ENCODE measurements at places on chromosomes 2 and 18.

DNA sequence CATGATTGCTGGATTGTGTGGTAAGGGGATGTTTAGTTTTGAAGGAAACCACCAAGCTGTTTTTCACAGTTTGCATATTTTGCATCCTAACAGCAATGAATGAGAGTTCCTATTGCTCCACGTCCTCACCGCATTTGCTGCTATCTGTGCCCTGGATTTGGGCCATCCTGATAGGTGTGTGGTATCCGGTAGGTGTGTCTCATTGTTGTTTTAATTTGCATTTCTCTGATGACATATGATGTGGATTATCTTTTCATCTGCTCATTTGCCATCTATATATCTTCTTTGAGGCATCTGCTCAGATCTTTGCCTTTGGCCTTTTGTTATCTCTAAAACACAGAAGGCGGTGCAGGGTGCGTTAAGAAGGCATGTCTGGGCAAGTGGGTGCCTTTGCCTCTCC is 73.3 kb downstream of the LONRF2 start:
- no peak overlapping the region for H3K27ac ChIP-seq
- no peaks in the 10 kb centered on the region for H3K4me1 ChIP-seq
- H3K27me3 ChIP-seq = no peaks in the 10 kb centered on the region
- H3K36me3 ChIP-seq = no peaks in the 10 kb centered on the region
- no peak overlapping the region for H3K4me3 ChIP-seq

GRCh38 chr2:216519154-216519762 is 20.6 kb downstream of the RPL37A start:
- no peaks in the 10 kb centered on the region for H3K27me3 ChIP-seq
- peak; percentile 64 for DNase-seq
- no peak overlapping the region for H3K4me3 ChIP-seq
- H3K36me3 ChIP-seq = peaks cover 4% of the 10 kb centered on the region

GRCh38 chr2:190177249-190178040 is 114.9 kb upstream of the MSTN start:
- no peaks in the 10 kb centered on the region for H3K27me3 ChIP-seq
- H3K27ac ChIP-seq = no peak overlapping the region
- H3K4me1 ChIP-seq = peaks cover 15% of the 10 kb centered on the region
- H3K36me3 ChIP-seq = no peaks in the 10 kb centered on the region
- peak overlapping the region; percentile 32 for H3K4me3 ChIP-seq

- H3K27ac ChIP-seq = no peak overlapping the region
- no peak overlapping the region for H3K4me3 ChIP-seq
- H3K4me1 ChIP-seq = peaks cover 16% of the 10 kb centered on the region
- H3K36me3 ChIP-seq = peaks cover 6% of the 10 kb centered on the region
- DNase-seq = no peak
Observed at GRCh38 chr18:36516258-36516657, 218.7 kb downstream of the FHOD3 start.

GRCh38 chr2:68185541-68186164 is 28.0 kb downstream of the PNO1 start:
- no peak overlapping the region for H3K27ac ChIP-seq
- peaks cover 2% of the 10 kb centered on the region for H3K4me1 ChIP-seq
- H3K36me3 ChIP-seq = peaks cover 7% of the 10 kb centered on the region
- no peaks in the 10 kb centered on the region for H3K27me3 ChIP-seq
- no peak overlapping the region for H3K4me3 ChIP-seq
- DNase-seq = peak; percentile 56

GRCh38 chr18:50373561-50374219 is 1.2 kb upstream of the SKA1 start:
- H3K4me3 ChIP-seq = peak overlapping the region; percentile 92
- H3K4me1 ChIP-seq = peaks cover 24% of the 10 kb centered on the region
- no peaks in the 10 kb centered on the region for H3K27me3 ChIP-seq
- H3K27ac ChIP-seq = no peak overlapping the region

DNA sequence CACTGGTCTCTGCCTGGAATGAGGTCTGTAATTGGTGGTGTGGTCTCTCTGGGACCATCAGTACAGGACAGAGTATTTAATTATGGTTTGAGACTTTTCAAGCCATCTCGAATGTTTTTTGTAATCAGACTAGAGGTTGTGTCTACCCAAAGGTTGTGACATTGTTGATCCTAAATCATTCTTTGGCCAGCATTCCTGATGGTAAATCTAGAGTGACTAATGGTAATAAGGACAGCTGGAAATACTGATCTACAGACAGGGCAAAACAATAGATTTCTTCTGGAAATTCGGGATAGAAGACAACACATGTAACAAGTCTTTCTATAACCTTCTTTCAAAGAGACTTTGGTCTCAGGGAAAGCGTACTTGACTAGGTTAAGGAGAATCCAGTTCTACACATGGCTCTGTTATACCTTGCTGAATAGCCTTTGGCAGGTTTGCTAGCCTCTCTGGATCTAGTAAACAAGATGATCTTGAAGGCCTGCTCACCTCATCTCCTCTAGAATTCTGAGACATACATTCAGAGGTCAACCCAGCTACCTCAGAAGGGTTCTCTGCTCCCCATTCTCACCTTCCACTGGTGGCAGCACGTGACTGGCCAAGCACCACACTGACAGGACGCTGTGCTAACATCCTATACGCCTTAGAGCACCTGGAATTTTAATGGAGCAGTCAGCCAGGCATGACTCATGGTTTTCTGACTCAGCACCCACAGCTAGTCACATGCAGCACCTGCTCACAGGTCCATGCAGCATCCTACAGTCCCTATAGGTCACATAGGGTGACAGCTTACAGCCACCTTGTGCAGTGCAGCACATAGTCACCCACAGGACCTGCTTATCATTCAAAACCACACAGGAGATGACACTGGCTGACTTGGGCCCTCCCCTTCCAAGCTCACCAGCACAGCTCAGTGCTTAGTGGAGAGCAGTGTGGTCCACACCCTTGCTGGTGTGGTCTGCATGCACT is 12.2 kb downstream of the PLB1 start:
- peaks cover 10% of the 10 kb centered on the region for H3K27me3 ChIP-seq
- peaks cover 2% of the 10 kb centered on the region for H3K36me3 ChIP-seq
- no peak for DNase-seq
- H3K4me1 ChIP-seq = no peaks in the 10 kb centered on the region

- DNase-seq = no peak
- H3K36me3 ChIP-seq = no peaks in the 10 kb centered on the region
- H3K4me3 ChIP-seq = no peak overlapping the region
- peaks cover 33% of the 10 kb centered on the region for H3K4me1 ChIP-seq
Observed at GRCh38 chr2:201909348-201909747, 103.0 kb downstream of the CDK15 start.

DNA sequence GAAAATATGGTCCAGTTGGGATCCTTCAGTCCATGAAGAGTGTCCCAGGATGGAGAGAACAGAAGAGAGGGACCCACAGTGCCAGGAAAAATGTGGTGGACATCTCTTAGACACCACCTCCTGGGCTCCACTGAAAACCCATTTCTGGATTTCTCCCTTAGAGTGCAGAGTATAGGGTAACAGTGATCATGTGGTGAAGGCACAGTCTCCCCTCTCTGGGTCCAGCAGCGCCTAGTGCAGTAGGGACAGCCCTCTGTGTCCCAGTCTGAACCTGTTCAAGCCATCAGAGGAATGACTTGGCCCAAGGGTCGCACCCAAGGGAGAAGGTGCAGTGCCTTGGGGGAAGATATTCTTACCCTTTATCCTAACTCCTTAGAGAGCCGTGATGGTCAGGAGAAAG is 30.1 kb downstream of the TET3 start:
- H3K36me3 ChIP-seq = no peaks in the 10 kb centered on the region
- no peak for DNase-seq
- no peaks in the 10 kb centered on the region for H3K27me3 ChIP-seq
- H3K4me3 ChIP-seq = no peak overlapping the region

DNA sequence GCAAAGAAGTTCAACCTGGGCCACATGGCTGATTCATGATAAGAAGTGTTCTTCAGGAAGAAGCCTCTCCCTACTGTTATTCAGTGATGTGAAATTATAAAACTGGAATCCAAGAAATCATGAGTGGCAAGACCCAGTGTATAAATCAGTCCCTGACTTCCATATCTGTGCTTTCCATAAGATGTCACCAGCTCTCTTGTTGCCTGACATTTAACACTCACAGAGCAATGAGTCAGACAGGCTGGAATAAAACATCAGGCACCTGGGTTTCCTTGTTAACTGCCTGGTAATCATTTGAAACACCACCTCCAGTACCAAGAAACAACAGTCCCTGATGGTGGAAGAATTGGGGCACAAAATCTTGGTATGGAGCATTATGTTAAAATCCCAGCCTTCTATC is 76.1 kb downstream of the SCG2 start:
- H3K4me3 ChIP-seq = no peak overlapping the region
- H3K36me3 ChIP-seq = peaks cover 8% of the 10 kb centered on the region
- no peak for DNase-seq
- H3K4me1 ChIP-seq = peaks cover 19% of the 10 kb centered on the region
- H3K27ac ChIP-seq = no peak overlapping the region

- peak; percentile 2 for DNase-seq
- no peaks in the 10 kb centered on the region for H3K27me3 ChIP-seq
- peaks cover 8% of the 10 kb centered on the region for H3K4me1 ChIP-seq
- no peaks in the 10 kb centered on the region for H3K36me3 ChIP-seq
Observed at GRCh38 chr2:113818382-113818951, 62.0 kb upstream of the SLC35F5 start.

DNA sequence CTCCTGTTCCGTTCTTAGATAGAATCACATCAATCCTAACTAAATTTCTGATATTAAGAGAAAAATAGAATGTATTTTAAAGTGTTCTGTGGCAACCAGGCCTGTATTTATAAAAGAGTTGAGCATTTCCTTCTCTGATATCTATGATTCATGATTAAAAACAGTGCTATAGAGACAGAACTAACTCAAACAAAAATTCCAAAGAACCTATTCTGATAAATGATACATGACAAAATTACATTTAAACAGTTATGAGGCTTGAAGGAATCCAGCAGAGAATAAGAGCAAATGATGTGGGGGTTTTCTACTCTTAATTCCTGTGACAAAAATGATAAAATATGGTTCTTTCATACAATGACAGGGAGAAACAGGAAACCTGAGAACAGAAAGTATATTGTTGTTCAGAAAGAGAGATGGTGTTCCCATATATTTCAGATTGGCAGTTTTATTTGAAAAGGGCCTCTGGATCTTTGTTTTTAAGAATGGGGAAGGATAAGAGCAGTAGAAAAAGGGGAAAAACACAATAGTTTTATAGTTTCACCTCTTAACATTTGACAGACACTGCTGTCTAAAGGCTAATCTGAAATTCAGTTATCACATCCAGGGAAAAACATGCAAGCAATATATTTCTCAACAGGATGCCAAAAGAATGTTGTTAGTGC is 944.3 kb downstream of the LRP1B start:
- H3K36me3 ChIP-seq = no peaks in the 10 kb centered on the region
- DNase-seq = no peak
- H3K4me3 ChIP-seq = no peak overlapping the region
- H3K27ac ChIP-seq = no peak overlapping the region
- peaks cover 11% of the 10 kb centered on the region for H3K4me1 ChIP-seq

GRCh38 chr2:120898496-120898895 is 162.8 kb downstream of the GLI2 start:
- peak overlapping the region; percentile 6 for H3K4me3 ChIP-seq
- H3K36me3 ChIP-seq = no peaks in the 10 kb centered on the region
- peak overlapping the region; percentile 76 for H3K27ac ChIP-seq
- no peak for DNase-seq
- peaks cover 89% of the 10 kb centered on the region for H3K4me1 ChIP-seq
- no peaks in the 10 kb centered on the region for H3K27me3 ChIP-seq

DNA sequence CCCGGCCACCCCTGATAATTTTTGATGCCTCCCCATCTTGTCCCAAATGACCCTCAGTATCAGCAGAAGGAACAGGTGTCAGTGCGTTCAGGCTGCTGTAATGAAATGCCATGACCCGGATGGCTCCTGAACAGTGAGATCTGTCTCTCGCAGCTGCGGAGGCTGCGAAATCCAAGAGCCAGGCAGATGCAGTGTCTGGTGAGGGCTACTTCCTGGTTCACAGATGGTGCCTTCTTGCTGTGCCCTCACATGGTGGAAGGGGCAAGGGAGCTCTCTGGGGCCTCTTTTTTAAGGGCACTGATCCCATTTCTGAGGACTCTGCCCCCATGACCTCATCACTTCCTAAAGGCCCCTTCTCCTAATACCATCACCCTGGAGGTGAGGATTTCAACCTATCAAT is 152.2 kb downstream of the TWIST2 start:
- DNase-seq = no peak
- H3K27me3 ChIP-seq = no peaks in the 10 kb centered on the region
- no peak overlapping the region for H3K4me3 ChIP-seq
- no peak overlapping the region for H3K27ac ChIP-seq

DNA sequence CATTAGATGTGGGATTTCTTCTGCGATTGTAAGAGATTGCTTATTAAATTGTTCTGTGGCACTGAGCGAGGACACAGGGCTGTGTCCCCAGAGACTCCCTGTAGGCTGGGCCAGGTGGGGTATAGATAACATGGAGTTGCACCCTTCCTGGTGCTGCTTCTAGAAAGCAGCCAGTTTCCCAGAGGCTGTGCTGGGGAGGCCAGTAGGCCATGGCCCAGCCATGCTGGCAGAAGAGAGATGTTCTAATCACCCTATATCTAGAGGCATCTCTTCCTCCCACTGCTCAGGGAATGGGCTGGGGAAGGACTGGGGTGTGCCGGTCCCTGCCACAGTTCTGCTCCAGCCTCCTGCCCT is 66.9 kb downstream of the HS1BP3 start:
- no peak for DNase-seq
- peak overlapping the region; percentile 41 for H3K4me3 ChIP-seq
- H3K27ac ChIP-seq = peak overlapping the region; percentile 47
- H3K27me3 ChIP-seq = no peaks in the 10 kb centered on the region
